Activated CD4-positive, alpha-beta memory T cell treated with anti-CD3 and anti-CD28 coated beads, Interleukin-2, amount 10 ng/mL, durations not matched to agents 7 days and 5 days (primary cell): ENCODE measurements at places on chromosomes 5 and 9. TPM values are rescaled to one million over a fixed set of nuclear protein-coding genes. Genes with fewer than 3 reads are reported as not detected.

Gene TCF7
- total RNA-seq: 21.9 TPM

Gene PCDHB13
- not detected for total RNA-seq

Gene CSF1R
- not detected for total RNA-seq

Gene ARL15
- total RNA-seq: 13.5 TPM

Gene IRGM
- total RNA-seq: 0.96 TPM

Gene TEX48
- 0.48 TPM for total RNA-seq

Gene MARCOL
- not detected for total RNA-seq

Gene NUTM2G
- not detected for total RNA-seq

Gene OR1N1
- total RNA-seq: not detected

Gene SEMA5A
- total RNA-seq: 1.7 TPM
